ENCODE measurements at places on chromosomes 5 and 9.

- DNase-seq: no peak
These were observed 657.8 kb downstream of the TLE1 start for GRCh38 chr9:81031422-81032029.

DNA sequence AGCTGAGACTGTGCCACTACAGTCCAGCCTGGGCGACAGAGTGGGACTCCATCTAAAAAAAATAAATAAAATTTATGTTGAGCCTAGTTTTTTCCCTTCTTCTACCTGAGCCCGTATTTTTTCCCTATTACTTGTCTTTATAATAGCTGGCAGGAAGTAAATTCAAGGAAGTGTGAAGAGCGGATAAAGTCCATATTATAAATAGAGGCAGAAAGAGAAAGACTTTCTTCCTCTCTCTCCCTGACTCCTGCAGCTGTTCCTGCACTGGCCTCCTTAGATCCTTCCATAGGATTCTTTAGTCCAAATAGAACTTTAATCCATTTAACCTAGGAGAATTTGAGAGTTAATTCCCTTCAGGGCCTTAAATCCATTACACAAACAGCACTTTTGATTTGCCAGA lies 10.3 kb upstream of the ERBIN start:
- no peak for DNase-seq

DNA sequence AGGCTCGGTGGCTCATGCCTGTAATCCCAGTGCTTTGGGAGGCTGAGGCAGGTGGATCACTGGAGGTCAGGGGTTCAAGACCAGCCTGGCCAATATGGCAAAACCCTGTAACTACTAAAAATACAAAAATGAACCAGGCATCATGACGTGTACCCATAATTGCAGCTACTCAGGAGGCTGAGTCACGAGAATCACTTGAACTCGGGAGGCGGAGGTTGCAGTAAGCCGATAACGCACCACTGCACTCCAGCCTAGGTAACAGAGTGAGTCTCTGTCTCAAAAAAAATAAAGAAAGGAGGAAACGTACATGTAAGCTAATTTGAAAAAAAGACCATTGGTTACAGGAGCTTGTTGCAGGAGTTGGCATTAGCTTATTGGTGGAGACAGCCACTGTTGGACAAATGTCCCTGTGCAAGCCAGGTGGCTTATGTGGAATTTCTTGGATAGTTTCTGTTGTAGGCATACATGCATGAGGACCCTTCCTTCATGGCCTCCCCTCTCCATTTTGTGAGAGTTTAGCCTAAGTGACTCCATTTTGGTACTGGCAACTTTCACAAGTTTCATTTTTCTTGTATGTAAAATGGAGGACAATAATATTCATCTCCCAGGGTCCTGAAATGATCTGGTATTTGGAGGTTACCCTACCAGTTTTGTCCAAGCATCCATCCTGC lies 16.8 kb upstream of the RAB14 start:
- DNase-seq: no peak

DNA sequence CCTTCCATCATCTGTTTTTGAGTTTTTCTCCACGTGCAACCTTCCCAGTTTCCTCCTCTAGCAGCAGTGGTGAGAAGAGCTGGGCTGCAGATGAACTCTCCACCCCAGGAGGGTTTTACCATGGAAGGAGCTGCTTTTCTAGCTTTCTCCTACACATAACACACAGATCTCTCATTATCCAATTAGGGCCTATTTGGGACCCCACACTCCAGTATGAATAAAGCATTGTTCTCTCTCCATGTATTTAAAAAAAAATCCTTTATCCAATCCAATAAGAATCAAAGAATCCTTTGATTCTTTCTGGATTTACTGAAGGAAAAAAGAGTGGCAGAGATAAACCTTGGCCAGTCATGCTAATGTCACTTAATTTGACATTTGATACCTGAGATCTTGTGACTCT lies 31.6 kb upstream of the NAA35 start:
- no peak for DNase-seq

GRCh38 chr9:126773004-126773607 lies 31.7 kb upstream of the ZBTB43 start:
- DNase-seq: no peak

- DNase-seq: no peak
These were observed 81.5 kb downstream of the SH3TC2 start for GRCh38 chr5:148981353-148981752.

DNA sequence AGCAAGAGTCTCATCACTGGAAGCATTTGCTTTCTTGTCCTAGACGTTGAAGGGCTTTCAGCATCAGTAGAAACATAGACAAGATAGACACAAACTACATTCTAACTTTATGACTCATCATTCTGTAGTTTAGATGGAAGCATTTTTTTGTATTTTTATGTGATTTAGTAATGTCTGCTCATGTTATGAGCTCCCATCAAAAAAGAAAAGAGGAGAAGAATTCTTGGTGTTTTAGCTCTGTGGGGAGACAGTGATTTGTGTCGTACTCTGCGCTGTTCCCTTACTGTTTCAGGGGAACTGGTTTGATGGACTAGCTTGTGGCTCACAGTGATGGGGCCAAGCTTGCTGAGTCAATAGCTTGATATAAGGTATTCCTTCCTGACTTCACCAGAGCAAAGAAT lies 159.2 kb upstream of the WWC1 start:
- no peak for DNase-seq

- DNase-seq: no peak
These were observed 22.7 kb downstream of the CHD1 start for GRCh38 chr5:98905857-98906688.

DNA sequence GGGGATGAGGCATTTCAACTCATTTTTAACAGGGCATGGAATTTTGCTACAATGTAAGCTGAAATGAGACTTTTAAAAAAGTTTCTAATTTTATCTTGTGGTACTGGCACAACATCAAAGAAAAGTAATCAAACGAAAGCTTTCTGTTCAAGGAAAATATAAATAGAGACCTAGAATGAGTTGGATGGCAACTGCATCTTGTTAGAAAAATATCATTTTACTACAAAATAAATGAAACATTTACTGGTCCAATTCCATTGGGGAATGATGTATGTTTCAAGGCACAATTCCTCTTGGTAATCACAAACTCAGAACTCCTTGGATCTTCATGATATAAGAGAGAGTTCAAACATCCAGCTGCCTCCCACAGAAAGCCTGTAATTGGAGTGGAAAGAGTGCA lies 102.8 kb downstream of the HMHB1 start:
- no peak for DNase-seq

DNA sequence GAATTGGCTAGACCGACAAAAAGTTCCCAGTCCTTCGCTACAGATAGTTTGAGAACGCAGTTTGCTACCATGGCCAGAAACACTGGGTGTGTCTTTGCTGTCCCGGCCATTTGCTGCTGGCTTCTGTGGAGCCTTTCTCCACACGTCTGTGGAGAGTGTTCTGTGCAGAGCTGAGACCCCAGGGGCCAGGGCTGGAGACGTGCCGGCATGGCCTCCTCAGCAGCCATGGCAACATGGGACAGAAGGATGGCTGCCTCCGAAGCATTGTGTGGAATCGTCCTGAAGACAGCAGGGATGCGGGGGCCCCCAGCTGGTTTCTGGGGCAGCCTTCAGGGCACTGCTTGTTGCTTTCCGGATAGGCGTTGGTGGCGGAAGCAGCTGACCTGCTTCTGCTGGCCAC lies 142.8 kb downstream of the GADD45G start:
- no peak for DNase-seq

DNA sequence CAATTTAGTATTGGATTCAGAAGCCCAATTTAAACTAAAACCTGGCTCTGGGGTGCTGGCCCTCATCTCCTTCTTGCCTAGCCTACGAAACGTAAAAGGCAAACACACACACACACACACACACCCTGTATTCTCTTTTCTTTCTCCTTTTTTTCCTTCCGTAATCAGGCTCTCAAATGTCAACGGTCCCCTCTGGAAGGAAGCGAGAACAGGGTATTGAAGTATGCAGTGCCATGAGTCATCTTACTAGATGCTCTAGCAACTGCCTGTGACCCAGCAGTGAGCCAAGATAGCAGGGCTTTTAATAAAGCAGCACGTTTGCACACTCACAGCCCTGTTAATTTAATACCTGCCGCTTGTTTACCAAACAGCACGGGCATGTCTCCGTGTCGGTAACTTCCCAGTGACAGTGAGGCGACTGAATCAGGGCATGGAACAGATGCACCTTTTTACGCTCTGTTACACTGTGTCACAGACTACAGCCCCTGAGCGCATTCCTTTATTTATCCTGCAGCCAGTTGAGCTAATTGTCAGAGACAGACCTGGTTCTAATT lies 243.8 kb downstream of the BNC2 start:
- no peak for DNase-seq

DNA sequence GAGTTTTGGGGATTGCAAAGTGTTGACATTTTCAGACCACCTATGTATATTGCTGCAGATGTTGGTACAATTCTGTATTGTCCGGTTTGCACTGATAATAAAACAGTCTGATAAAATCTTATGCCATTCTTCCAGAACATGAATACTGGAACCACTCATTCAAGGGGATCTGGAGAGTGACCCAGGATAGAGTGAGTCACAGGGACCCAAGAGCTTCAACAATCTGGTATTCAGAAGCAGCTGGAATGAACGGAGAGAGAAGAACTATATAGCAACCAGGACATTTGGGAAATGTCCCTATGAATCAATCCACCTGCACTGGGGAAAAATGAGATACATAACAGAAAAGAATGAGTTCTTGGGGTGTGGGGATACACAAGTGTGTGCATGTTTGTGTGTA lies 73.3 kb downstream of the SH3TC2 start:
- DNase-seq: no peak

DNA sequence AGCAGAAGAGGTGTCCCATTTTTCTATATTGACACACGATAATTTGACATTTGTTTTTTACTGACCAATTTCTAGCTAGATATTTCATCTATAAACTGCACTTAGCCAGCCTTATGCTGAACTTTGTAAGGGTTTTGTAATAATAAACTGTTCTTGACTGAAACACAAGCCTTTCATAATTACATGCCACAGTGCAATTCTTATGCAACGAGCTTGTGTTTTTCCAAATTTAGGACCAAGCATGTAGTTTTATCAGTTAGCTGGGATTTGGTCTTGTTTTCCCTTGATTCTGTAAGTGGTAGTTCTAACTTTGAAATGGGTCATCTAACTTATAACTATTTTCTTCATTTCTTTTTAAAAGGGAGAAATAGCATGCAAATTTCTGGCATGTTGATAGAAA lies 1.3 kb upstream of the LURAP1L start:
- no peak for DNase-seq

DNA sequence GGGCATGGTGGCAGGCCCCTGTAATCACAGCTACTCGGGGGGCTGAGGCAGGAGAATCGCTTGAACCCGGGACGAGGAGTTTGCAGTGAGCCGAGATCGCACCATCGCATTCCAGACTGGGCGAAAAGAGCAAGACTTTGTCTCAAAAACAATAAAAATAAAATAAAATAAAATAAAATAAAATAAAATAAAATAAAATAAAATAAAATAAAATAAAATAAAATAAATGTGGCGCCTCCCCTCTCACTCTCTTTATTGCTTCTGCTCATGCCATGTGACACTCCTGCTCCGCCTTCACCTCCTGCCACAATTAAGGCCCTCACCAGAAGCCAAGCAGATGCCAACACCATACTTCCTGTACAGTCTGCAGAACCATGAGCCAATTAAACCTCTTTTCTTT lies 3.8 kb upstream of the SHC3 start:
- no peak for DNase-seq

- DNase-seq: no peak
These were observed 148.8 kb upstream of the ADAMTSL1 start for GRCh38 chr9:18324928-18325745.

- no peak for DNase-seq
These were observed 71.6 kb downstream of the SH3RF2 start for GRCh38 chr5:146007989-146008388.
